ENCODE measurements at places on chromosomes 7 and 10.

DNA sequence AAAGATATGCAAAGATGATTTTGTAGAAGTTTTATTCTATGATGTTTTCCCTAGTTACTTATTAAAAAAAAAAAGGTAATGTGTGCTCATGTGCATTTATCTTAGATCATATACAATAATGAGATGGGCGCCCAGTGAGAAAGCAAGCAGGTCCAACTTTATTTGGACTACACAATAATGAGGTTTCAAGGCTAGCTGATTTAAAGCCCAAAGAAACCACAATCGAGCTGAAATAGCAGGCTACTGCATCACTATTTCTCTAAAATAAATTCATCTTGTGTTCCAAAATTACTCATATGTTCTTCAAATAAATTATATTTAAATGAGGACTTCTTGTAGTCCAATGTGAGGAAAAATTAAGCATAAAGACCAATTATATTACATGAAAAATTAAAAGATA, 110.1 kb downstream of the JMJD1C start:
- no peak for DNase-seq

- DNase-seq: no peak
Observed at GRCh38 chr7:21942955-21943354, 2.7 kb downstream of the CDCA7L start.

DNA sequence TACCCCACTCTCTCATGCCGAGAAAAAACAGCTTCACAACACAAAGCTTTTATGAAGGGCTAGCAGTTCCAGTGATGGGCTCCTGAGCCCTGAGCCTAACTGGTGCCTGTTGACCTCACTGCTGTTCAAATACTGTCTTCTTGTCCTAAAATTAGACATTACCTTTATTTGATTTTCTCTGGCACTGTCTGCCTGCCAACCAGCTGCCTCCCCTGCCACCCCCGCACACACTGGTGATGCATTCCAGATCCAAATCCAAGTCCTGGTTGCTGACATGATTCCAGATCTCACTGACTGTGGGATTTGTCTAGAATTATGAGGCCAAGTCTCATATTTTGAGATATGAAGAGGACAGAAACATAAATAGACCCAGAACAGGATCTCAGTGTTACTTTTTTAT, 816.2 kb downstream of the NRG3 start:
- no peak for DNase-seq

DNA sequence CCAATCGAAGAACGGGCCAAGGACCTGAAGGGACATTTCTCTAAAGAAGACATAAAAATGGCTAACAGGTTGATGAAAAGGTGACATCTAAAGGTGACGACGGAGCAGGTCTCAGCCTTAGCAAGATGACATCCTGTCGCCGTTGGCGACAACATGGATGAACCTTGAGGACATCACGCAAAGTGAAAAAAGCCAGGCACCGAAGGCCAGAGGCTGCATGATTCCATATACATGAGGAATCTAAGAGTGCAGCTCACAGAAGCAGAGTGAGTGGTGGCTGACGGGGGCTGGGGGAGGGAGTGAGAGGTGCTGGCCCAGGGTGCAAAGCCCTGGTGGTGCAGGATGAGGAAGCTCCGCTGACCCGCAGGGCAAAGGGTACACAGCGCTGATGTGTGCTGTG, 34.1 kb upstream of the NKX6-2 start:
- DNase-seq: no peak

GRCh38 chr7:78179211-78179610, 380.6 kb downstream of the PHTF2 start:
- no peak for DNase-seq

- DNase-seq: no peak
Observed at GRCh38 chr10:119330342-119330741, 123.0 kb downstream of the GRK5 start.

GRCh38 chr10:6069081-6069931, 7.1 kb upstream of the IL2RA start:
- no peak for DNase-seq

DNA sequence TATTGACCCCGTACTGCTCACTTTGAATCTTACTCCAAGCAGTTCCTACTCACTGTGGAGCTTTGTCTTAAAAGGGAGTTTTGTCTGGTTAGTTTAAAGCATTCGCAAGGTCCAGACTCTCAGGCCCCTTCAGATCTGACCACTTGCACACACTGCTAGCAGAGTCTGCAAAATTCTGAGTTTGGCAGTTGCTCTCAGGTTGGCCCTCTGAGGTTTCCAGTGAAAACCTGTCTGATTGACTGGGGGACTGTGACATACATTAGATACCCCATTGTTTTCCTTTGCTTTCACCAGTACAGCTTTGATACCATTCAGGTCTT, 149.2 kb downstream of the XPNPEP1 start:
- DNase-seq: no peak

DNA sequence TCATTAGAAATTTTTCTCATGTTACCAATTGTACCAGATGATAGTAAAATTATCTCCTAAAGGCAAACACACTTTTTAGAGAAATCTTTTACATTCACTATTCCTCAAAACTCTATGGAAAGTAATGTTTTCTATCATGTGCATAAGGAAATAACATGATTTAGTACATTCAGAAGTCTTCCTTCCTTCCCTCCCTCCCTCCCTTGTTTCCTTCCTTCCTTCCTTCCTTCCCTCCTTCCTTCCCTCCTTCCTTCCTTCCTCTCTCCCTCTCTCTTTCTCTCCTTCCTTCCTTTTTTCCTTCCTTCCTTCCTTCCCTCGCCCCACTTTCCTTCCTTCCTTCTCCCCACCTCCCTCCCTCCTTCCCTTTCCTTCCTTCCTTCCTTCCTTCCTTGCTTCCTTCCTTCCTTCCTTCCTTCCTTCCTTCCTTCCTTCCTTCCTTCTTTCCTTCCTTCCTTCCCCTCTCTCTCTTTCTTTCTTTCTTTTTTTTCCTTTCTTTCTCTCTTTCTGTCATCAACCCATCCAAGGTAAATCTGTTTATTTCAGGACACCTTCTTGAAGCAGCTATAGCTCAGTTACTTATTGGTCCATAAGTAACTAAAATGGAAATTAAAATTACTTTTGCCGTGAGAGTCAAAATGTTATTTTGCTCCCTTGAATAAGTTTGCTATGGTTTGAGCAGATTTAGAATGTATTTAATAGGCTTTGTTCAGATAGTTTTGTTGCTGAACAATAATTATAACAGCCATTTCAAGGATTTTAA, 197.9 kb downstream of the PLXDC2 start:
- DNase-seq: no peak

Data from NCI-H2081 treated with DMSO at 0.1 percent for 48 hours (cell line).